ENCODE measurements at places on chromosomes 7 and 10.

GRCh38 chr7:149109969-149110368, 16.2 kb downstream of the ZNF425 start:
- no peak for DNase-seq

- DNase-seq, result no peak
Measured at GRCh38 chr7:83267141-83267631, 104.5 kb upstream of the PCLO start.

DNA sequence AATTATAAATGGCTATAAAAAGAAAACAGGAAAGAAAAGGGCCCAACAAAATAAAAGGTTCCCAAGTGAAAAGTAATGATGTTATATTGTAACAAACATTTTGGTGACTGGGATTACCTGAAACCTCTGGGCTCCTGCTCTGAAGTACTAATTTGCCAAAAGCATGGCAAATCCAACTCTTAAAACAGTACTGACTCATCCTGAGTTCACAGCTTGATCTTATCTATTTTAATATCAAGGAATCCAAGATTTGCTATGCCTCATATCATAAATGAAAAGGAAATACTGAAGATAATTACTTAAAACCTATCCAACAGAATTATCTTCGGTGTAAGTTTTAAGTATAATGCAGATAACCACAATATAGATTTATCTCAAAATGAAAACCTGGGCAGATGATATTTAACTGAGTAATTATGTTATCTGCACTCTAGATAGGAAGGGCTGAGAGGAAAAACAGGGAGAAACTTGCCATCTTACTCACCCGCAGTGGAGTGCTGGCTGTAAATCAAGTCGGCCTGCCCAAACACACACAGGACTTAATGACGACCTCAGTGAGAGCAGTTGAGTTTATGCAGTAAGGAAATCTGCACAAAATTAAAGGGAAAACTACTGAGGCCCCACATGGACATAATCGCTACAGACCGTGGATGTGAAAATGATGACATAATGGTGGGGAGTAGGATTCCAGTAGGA, 48.4 kb downstream of the MPP7 start:
- DNase-seq, result no peak

DNA sequence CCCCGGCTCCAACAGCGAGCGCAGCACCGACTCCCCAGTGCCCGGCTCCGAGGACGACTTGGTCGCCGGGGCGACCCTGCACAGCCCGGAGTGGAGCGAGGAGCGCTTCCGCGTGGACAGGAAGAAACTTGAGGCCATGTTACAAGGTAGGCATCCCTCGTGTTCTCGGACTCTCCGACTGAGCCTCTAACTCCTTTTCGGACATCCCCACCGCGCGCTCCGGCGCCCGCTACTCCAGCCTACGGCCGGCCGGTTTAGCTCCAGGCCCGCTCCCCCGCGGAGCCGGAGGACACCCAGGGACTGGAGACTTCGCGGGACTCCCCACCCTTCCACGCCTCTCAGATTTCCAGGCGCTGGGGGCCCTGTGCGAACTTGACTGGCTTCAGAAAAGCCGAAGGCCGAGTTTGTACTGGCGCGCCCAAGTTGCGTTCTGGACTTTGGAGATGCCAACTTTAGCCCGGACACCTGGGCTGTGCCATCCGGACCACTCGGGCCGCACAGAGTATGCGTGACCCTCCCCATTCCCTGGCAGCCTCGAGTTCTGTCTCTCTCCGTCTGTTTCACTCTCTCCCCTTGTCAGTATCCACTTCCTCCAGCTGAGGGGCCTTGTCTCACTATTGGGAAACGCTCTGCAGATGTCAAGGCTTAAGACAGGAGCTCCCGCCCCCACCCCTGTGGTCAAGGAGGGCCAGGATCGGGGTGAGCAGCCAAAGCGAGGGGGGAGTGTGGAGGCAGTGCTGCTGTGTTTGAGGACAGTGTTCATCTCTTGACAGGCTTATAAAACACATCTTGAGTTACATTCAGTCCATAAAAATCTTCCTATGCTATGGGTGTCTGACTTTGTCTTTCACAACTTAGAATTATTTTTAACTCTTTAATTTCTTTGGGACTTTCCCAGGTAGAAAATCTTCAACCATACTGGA, 777 bp downstream of the BICC1 start:
- peak; percentile 28 for DNase-seq

DNA sequence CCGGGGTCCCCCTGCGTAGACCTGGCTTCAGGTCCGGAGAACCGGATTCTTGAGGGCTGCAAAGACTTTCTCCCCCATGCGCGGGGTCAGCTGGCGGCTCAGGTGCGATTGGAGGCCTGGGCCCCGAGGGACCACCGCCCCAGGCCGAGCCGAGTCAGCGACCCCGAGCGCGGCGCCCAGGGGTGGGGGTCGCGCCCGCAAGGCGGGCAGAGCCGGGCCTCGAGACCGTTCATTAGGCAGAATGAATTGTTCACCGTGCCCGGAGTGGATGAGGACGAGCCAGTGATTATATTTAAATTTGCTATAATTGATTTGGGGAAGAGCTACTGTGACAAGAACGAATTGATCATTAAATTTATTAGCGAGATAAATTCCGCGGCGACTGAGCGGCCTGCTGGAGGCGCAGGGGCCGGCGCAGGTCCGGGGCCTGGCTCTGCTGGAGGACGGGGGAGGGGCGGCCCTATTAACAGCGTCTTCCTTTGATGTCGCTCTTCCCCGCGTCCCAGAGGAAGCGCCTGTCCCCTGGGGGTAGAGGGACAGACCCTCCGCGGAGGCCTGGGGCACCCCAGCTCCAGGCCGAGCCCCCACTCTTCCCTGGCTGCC, 7.5 kb downstream of the MNX1 start:
- no peak for DNase-seq

GRCh38 chr10:78776756-78777155, 292.0 kb upstream of the ZMIZ1 start:
- no peak for DNase-seq

GRCh38 chr10:29078919-29079318, 210.0 kb upstream of the LYZL1 start:
- no peak for DNase-seq

- peak; percentile 4 for DNase-seq
Measured at GRCh38 chr7:40015790-40016296, 65.8 kb downstream of the CDK13 start.

- DNase-seq, result no peak
Measured at GRCh38 chr10:113096128-113096996, 146.3 kb downstream of the TCF7L2 start.

- DNase-seq, result no peak
Measured at GRCh38 chr10:117162093-117163060, 24.3 kb upstream of the VAX1 start.

- no peak for DNase-seq
Measured at GRCh38 chr7:3244241-3244814, 56.7 kb upstream of the SDK1 start.

DNA sequence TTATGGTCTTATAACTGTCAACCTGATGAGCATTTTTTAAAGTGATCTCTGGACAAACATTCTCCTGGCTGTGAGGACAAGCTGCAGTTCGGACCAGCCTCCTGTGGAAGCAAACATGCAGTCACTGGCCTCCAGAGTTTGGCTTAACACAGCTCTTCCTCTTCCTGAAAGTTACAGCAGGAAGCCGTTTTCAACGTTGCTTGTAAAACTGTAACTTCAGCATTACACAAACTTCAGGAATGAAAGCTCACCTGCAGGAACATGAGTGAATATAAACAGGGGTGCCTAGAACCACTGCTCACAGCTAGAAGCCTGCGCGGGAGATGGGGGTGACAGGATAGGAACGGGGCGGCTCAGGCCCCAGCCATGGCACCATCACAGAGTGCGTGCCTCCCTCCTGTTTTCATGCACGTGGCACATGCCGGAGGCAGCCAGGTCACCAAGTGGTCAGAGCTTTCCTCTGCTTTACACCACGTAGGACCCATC, 292.9 kb upstream of the PITRM1 start:
- no peak for DNase-seq

- no peak for DNase-seq
Measured at GRCh38 chr10:58320351-58321049, 14.3 kb upstream of the UBE2D1 start.

- no peak for DNase-seq
Measured at GRCh38 chr7:32279500-32279899, 209.3 kb upstream of the PDE1C start.

DNA sequence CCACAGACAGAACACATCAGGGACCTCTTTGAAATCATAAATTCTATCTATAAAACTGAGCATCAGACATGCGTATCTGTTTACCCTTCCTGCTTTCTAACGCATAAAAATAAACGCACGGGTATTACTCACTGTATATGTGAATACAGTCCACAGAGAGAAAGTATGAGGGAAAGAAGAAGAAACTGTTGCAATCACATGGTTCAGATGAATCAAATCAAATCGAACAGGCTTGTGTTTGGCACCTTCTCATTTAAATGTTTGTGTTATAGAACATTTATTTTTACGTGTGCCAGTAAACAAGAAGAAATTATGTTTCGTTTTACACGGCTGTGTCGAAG, 322.0 kb downstream of the FRMD4A start:
- no peak for DNase-seq

DNA sequence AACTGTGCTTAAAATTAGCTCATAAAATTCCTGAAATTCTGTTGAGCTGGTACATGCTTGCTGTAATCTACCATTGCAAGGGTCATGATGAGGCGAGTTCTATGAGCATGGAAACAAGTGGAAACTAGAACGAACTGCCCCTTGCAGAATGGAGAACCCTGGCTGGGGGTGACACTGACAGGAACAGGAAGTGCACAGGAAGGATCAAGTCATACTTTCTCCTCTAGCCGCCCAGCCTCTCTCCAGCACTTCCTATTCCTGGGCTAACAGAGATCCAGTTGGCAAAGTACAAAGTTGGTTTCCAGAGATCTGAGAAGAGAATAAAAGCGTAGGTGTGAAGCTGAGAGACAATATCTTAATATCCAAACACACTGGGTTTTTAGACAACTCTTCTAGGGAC, 414.2 kb upstream of the PODXL start:
- DNase-seq, result no peak

GRCh38 chr7:113289140-113289740, 170.9 kb upstream of the SMIM30 start:
- DNase-seq, result no peak

GRCh38 chr7:16235147-16236114, 185.9 kb downstream of the CRPPA start:
- no peak for DNase-seq

- no peak for DNase-seq
Measured at GRCh38 chr10:89846786-89847185, 145.4 kb downstream of the KIF20B start.

- DNase-seq, result no peak
Measured at GRCh38 chr10:107444443-107444842, 279.9 kb upstream of the SORCS1 start.

DNA sequence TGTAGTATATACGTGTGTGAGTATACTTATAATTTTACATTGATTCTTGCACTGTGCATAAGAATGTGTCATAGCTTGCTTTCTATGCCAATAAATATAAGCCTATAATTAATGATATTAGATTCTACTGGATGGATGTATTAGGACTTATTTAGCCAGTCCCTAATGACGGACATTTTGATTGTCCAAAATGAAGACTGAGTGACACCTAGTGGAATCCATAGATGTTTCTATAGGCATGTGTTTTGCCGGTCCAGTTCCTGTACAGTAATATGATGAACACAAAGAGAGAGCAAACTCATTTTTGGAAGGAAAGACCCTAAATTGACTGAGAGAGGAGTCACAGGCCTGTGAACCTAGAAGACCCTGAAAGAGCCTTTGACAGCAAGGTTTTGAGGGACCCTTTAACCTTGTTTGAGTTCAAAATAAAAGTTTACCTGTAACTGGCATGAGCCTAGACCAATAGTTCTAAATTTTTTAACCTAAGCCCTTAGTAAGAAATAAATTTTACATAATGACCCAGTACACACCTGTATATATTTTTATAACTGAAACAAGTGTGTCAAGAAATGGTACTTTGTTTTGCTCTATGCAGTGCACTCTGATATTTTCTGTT, 42.4 kb upstream of the AGBL3 start:
- DNase-seq, result no peak

DNA sequence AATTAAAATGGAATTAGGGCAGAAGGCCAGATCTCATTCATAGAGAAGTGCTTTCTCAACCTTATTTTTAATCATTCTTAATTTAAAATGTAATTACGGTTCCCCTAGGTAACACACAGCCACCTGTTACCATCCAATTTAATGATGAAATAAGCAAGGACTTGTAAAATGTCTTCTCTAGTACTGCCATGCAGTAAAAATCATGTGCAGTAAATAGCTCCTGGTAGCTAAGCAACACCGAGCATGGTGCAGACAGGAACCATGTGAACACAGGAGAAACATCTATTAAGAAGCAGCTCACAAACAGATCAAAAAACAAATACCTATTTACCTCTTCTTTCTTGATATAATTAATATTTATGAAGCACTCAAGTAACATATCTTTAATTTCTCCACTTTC, 15.1 kb downstream of the NCAPG2 start:
- DNase-seq, result no peak

GRCh38 chr7:124155432-124156022, 122.7 kb upstream of the TMEM229A start:
- no peak for DNase-seq

DNA sequence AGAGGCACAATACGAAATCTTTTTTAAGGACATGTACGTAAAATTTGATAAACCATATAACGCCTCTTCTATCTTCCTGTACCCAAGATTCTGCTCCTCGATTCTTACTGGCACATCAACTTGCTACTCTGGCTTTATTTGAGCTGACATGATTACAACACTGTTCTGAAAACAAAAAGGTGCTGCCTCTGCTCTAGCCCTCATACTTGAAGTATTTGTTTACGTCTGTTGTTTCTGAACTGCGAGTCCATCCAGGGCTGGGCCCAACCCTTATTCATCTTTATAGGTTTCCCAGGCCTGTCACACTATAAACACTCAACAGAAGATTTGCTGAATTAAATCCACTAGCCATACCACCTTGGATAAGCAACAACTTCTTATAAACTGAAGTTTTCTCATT, 96.2 kb upstream of the SVIL start:
- DNase-seq, result no peak

- DNase-seq, result no peak
Measured at GRCh38 chr10:11207560-11207844, 189.8 kb downstream of the CELF2 start.

DNA sequence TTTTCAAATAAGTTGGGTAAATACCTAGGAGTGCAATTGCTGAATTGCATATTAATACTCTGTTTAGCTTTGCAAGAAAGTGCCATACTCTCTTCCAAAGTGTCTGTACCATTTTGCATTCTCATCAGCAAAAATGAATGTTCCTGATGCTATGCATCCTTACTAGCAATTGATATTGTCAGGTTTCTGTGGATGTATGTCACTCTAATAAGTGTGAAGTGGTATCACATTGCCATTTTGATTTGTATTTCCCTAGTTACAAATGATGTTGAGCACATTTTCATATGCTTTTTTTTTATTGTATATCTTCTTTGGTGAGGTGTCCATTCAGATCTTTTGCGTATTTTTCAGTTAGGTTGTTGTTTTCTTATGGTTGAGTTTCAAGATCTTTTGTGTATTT, 230.4 kb upstream of the MAGI2 start:
- no peak for DNase-seq

DNA sequence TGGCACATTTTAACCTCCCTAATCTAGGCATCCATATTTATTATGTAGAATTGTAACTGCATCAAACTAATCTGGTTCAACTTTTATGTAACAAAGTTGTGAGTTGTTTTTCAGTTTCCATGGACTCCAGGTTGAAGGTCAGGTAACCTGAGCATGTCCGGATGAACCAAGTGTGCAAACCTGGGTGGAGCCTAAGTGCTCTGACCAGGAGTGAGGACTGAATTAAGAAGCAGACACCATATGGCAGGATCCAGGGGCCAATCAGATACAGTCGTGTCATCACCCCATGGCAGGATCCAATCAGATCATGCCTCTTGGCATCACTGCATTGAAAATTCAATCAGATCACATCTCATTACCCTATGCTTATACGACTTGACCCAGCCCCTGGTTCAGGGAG, 41.2 kb upstream of the PHYHIPL start:
- DNase-seq, result no peak
